ENCODE measurements at places on chromosomes 3 and 15.
A peak's percentile ranks its signal among the peaks of the same experiment; 100 is the strongest.

DNA sequence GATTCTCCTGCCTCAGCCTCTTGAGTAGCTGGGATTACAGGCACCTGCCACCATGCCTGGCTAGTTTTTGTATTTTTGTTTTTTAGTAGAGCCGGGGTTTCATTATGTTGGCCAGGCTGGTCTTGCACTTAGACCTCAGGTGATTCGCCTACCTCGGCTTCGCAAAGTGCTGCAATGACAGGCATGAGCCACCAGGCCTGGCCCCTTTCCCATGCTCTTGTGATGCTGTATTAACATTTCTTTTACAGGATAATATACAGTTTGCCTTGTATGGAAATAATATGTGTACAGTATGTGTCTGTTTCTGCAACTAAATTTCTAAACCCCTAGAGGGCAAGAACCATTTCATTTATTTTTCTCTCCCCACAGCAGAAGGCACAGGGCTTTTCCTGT lies 37.8 kb downstream of the SCG5 start:
- no peak for DNase-seq

DNA sequence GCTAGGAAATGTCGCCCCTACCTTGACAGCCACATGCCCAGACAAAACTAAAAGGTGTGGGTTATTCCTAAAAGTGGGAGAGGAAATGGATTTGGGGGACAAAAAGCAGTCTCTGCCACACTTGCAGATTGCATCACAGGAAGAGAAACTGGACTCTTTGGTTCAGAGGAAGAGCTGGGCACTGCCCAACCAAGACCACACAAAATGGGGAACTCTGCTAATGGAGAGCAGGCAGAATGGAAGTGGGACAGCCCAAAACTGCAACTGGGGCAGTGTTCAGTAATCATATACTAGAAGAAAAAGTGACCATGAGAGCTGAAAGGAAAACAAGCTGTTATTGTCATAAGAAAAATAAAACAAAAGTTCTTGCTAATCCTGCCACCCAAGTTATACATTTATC lies 138.9 kb upstream of the FRMD4B start:
- no peak for DNase-seq

- no peak for DNase-seq
Measured at GRCh38 chr15:80309769-80310384, 57.9 kb upstream of the CTXND1 start.

- DNase-seq = no peak
Measured at GRCh38 chr3:20458994-20459716, 273.1 kb upstream of the SGO1 start.

- no peak for DNase-seq
Measured at GRCh38 chr3:64405211-64405835, 180.1 kb upstream of the PRICKLE2 start.

DNA sequence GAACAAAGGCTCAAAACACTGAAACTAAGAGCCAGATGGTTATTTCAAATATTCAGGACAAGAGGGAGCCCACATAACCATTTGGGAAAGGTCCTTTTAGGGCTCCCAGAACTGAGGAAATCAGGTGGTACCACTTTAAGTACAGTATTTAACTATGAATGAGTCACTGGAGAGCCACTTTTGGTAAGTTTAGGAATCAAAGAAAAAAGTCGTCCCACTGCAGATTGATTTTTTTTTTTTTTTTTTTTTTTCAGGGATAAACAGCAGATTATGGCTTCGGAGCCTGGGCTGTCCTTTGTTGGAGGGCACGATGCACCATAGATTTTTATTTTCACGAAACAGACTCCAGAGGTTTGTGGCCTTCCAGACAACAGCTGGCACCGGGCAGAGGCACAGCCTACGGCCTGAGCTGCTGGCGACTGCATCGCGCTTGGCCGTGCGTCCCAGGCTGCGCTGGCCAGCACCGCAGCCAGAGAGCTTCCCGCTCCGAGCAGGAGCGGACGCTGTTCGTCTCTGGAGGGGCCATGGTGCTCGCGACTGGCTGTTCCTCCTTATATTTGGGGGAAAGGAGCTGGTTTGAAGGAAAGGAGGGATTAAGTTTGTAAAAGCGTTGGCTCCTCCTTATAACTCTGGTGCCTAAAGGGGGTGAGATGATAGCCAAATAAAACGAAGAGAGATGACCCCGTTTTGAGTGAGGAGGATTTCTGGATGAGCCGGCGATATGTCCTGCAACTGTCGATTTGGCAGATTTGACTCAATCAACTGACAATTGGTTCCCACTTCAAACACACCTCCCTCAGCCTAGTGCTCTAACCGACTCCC lies 152.9 kb upstream of the GOLIM4 start:
- DNase-seq = no peak

DNA sequence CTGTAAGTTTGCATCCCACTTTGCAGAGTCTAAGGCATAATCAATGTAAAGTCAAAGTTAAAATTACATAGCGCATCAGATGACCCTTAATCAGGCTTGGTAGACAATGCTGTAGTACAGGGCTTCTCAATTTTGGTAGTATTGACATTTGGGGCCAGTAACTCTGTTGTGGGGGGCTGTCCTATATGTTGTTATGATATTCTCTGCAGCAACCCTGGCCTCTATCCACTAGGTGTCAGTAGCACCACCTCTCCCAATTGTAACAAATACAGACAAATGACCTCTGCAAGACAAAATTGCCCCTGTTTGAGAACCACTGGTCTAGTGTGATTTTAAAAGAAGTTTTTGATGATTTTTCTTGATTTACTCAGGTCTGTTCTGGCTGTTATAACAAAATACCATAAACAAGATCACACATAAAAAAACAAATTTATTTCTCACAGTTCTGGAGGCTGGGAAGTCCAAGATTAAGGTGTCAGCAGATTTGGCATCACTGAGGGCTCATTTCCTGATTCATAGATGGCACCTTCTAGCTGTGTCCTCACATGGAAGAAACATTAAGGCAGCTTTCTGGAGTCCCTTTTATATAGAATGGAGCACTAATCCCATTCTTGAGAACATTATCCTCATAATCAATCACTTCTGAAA lies 37.6 kb upstream of the SLC9A9 start:
- peak; percentile 32 for DNase-seq

- DNase-seq = no peak
Measured at GRCh38 chr3:46917257-46917656, 39.7 kb downstream of the PTH1R start.

All from activated CD4-positive, alpha-beta T cell treated with anti-CD3 and anti-CD28 coated beads for 48 hours (primary cell).